ENCODE measurements at places on chromosomes 3 and 15. TPM values are rescaled to one million over a fixed set of nuclear protein-coding genes. Genes with fewer than 3 reads are reported as not detected.

DNA sequence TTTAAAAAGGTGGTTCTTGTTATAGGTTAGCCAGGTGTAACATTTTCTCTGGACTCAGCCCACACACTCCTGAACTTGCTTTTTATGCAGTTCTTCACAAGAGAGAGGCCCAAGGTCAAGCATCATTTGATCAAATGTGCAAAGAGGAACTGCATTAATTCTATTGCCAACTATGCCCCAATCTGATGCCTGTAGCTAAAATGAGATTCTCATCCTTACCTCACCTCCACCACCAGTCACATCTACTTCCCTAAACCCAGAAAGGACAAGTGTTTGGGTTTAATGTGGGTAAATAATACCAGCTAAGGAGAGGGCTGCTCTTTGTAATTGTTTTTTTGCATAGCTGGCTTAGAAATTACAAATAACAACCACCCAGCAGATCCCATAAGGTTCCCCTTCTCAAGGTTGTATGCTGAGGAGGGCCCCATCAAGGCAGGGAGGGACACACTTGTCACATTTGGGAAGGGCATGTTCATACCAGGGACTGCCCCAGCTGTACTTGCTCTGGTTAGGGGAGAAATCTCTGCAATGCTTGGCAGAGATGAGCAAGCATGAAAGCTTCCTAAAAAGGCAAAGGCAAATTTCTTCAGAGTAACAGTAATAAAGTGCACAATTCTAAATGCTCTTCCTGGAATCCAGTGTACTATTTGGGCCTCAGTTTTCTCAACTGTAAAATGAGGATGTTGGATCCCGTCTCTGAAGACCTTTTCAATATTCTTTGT is 76.2 kb downstream of the TGFBR2 start:
- 0 out of 2 replicates have a peak overlapping the region, but pooled peaks have one; percentile 13 for H3K4me3 ChIP-seq
- peaks cover 77% of the 10 kb centered on the region for H3K4me1 ChIP-seq
- peaks cover 73% of the 10 kb centered on the region for H3K36me3 ChIP-seq
- DNase-seq, result no peak
- H3K27me3 ChIP-seq, result no peaks in the 10 kb centered on the region

- no peak for DNase-seq
- H3K27me3 ChIP-seq, result no peaks in the 10 kb centered on the region
- no peaks in the 10 kb centered on the region for H3K36me3 ChIP-seq
- H3K27ac ChIP-seq, result no peak overlapping the region
- H3K4me1 ChIP-seq, result peaks cover 42% of the 10 kb centered on the region
- no peak overlapping the region for H3K4me3 ChIP-seq
Measured at GRCh38 chr3:104832530-104832929, 534.2 kb upstream of the ALCAM start.

GRCh38 chr15:93210995-93211394 is 122.0 kb upstream of the RGMA start:
- DNase-seq, result no peak
- H3K36me3 ChIP-seq, result 0 out of 2 replicates have a peak, but pooled peaks cover 4% of the 10 kb centered on the region
- H3K4me3 ChIP-seq, result no peak overlapping the region

Gene CALML4
- 1.0 TPM for total RNA-seq

- no peaks in the 10 kb centered on the region for H3K4me1 ChIP-seq
- DNase-seq, result no peak
- no peaks in the 10 kb centered on the region for H3K36me3 ChIP-seq
- no peak overlapping the region for H3K27ac ChIP-seq
- no peak overlapping the region for H3K4me3 ChIP-seq
Measured at GRCh38 chr15:53116169-53116568, 326.0 kb upstream of the ONECUT1 start.
